ENCODE measurements at places on chromosomes 11 and 22.

GRCh38 chr11:36447947-36448346 is 62.1 kb downstream of the TRAF6 start:
- DNase-seq: no peak

DNA sequence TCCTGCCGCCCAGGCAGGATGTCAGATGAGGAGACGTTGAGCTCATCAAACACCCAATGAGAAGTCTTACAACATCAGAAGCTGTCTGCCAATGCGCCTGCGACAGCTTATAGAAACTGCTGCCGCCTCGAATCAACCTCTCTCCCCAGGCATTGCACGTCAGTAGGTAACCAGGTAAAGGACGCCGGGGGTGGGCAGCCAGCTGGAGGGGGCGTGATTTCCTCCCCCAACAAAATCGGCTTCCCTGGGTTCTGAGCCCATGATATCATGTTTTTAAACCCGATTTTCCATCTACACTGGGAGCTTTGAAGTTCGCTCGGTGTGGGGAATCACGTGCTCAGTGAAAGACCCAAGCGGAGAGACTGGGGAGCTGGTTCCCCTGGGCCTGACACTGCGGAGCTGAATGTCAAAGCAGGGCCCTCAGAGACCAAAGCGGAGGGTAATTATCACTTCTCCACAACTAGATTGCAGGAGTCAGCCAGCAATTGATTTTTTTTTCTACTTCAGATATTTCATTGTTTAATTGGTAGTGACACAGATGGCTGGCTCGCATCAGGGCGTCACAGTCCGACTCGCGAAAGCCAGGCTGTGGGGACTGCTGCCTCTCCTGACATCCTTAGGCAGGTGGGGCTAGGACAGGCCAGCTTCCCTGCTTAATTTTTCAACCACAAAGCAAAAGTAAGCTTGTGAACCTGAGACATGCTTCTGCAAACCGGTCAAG is 15.4 kb downstream of the FAM83F start:
- DNase-seq: peak; percentile 46

- no peak for DNase-seq
These were observed 43.9 kb upstream of the VPREB1 start for GRCh38 chr22:22200569-22201184.

DNA sequence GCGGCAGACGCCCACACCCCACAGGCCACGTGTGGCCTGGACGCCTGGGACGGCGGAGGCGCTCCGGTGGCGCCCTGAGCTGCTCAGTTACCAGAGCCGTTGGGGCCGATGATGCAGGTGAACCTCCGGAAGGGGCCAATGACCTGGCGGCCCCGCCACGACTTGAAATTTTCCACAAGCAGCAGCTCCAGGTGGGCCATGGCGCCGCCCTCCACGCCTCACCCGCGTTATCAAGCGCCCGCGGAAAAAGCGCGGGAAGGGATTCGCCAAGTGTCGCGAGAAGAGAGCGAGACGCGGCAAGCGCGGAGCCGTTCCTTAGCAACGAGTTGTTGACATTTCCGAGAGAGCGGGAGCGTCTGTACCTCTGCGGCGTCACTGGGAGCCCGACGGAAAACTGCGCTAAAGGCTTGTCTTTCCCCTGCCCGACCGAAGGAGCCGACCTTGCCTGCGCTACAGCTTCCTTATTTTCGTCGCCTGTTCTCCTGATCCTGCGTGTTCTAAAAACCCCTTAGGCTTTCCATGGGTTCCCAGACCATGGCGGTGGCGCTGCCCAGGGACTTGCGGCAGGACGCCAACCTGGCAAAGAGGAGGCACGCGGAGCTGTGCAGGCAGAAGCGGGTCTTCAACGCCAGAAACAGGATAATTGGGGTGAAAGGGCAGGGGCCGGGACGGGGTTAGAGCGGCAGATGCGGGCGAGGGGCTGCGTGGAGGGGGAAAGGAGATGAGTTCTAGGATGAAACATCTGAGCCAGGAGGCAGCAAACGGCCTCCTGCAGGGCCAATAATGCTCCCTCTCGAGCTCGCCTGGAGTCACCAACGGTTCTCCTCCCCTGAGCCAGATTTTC is at the start of the genes RIBC2 and SMC1B:
RIBC2 (plus strand) TSS at position 326 of the 844 bp plus-strand sequence; CDS start at position 520, 194 bp downstream.
SMC1B (minus strand) TSS at position 232 of the 844 bp plus-strand sequence; CDS start at position 200, 32 bp downstream.
- DNase-seq: peak; percentile 91

GRCh38 chr22:22941831-22942510 is 54.4 kb downstream of the IGLL5 start:
- DNase-seq: peak; percentile 15

DNA sequence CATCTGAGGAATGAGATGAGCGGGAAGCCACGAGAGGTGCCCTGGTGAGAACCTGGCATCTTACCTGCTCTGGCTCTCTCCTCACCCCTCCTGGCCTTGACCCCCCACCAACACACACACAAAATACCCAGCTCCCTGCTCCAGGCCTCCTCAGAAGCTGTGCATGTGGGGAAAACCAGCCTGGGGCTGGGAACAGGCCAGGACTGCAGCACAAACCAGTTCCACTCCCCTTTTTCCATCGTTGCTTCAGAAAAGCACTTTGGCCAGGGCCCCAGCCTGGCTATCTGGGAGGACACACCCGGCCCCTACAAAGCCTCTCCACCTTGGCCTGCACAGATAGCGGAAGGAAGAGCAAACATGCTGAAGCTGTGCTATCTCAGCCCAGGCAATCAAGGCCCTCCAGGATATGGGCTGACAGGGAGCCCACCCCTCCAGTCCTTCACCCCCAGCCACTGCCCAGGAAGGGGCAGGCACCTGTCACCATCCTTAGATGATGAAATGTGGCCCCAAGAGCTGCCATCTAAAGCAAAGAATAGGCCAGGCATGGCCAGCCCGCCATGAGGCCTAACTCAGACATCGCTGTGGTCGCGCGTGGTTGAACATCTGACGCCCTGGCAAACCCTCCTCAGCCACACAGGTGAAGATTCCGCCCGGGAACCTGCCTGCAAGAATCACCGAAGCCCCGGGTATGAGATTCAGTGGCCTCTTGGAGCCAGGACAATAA is 35.4 kb downstream of the PISD start:
- DNase-seq: no peak

DNA sequence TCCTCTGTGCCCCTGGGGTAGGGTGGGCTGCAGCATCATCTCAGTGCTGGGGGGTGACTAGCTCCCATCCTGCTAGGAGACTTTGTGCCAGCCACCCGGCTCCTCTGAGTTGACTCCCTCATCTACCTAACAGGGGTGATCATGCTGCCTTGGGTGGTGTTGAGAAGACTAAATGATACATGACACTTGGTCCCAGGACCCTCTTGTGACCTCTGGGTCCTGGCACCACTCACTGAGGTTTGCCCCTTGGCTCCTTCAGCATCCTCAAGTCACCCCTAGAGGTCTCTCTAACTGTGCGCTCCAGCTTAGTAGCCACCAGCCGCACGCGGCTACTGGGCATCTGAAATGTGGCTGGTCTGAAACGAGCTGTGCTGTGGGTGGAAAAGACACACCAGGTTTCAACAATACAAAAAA is 72.1 kb downstream of the LRRC32 start:
- no peak for DNase-seq

GRCh38 chr11:68441466-68442230 is 18.9 kb upstream of the PPP6R3 start:
- DNase-seq: no peak

DNA sequence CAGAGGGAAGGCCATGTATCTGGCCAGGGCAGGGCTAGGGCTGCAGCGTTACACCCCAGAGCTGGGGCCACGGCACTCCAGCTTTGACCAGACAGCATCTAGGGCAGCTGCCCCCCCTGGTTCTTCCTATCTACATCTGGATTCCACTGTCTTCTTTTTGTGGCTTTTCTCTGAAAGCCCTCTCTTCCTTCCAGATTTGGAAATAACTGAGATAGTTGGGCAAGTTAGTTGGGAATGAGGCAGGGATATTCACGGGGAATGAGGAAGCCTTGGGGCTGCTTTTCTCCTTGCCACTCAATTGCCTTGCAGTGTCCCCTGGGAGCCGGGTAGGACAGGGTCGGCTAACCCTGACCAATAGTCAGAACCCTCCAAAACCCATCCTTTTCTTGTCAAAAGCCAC is 26.8 kb downstream of the CLMP start:
- no peak for DNase-seq

GRCh38 chr22:45535290-45535689 is 32.6 kb downstream of the FBLN1 start:
- DNase-seq: no peak

GRCh38 chr11:45042560-45042959 is 91.9 kb upstream of the TP53I11 start:
- DNase-seq: no peak

DNA sequence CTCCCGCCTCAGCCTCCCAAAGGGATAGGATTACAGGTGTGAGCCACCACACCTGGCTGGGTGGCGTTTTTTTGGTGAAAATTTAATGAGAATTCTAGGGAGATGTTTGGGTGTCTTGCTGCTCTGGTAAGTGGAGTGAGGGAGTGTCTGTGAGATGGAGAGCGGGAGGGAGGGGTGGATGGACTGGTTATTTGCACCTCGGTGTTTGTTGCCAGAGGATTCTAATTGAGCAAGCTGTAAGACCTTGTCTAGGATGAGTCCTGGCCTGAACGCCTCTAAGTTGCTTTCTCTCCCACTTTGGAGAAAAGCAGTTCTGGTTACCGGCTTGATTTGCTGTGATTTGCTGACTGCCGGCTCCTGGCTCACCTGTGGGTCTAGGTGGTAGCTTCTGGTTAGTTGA is 22.0 kb upstream of the GRAMD4 start:
- DNase-seq: no peak

- no peak for DNase-seq
These were observed 39.4 kb downstream of the SBF1 start for GRCh38 chr22:50435291-50436014.

- no peak for DNase-seq
These were observed 1.8 kb downstream of the TLCD5 start for GRCh38 chr11:120326845-120327281.

GRCh38 chr11:2089536-2090165 is 49.5 kb downstream of the IGF2 start:
- DNase-seq: peak; percentile 76
